Breast epithelium (tissue), 4 donors: ENCODE measurements at places on chromosomes 2 and 18. TPM values are rescaled to one million over a fixed set of nuclear protein-coding genes. Genes with fewer than 3 reads are reported as not detected.

- DNase-seq, result no peak
Observed at GRCh38 chr2:199663157-199663556, 187.8 kb downstream of the FTCDNL1 start.

The RAB12 gene
- 46.5 TPM for total RNA-seq

DNA sequence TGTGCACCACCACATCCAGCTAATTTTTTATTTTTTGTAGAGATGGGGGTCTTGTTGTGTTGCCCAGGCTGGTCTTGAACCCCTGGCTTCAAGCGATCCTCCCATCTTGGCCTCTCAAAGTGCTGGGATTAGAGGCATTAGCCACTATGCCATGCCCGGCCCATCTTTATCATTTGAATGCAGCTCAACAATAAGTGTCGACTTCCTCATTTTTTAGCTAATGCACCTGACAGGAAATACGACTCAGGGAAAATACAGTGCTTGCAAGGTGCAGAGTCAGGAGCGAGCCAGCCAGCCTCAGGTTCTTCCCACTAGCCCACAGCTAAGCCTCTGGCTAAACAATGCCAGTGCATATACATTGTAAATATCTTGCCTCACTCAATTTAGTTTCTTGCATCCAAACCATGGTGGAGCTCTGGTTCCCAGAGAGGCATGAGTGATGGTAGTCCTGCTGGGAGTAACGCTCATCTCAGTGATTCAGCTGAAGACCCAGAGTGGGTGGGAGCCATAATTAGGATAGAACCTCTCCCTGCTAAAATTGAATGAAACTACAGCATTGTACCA is 135.0 kb downstream of the TGIF1 start:
- no peak for DNase-seq

DNA sequence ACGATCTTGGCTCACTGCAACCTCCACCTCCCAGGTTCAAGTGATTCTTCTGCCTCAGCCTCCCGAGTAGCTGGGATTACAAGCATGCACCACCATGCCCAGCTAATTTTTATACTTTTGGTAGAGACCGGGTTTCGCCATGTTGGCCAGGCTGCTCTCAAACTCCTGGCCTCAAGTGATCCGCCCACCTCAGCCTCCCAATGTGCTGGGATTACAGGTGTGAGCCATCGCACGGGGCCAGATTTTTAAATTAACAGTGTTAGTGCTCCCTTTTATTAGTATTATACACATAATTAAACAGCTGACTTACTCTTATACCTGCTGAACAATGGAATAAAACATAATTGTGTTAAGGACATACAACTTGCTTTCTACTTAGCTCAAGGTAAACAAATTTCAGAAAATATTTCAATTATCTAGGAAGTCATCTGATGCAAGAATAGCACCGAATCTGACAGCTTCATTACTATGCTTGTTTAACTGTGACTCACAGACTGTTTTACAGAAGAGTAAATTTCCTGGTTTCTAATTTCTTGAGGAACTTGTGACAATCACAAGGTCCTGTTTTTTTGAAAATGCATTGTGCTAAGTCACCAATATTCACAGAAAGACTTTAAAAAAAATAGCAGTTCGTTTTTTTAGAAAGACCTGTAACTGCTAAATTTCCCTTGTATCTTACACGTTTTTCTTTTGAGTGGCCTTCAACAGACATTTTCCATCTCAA is 51.2 kb downstream of the SPIRE1 start:
- no peak for DNase-seq

GRCh38 chr2:210503725-210504191 is 27.2 kb upstream of the LANCL1 start:
- DNase-seq, result no peak

GRCh38 chr2:71776227-71776626 is 322.9 kb downstream of the DYSF start:
- no peak for DNase-seq

DNA sequence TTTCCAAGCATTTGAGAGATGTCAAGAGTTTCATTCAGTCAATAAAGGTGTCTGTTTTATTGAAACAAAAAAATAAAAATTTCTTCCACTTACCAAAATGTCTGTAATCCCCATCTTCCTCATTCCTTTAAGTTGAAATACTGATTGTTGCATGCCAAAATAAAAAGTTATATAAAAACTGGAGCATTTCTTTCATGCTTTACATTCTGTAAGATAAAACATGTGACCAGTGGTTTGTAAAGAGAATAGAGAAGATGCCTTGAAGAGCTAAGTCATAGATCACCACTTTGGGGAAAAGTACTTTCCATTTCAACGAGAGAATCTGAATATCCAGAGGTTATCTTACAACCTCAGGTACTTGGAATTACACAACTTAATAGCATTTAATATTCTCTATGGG is 35.9 kb upstream of the MYO1B start:
- DNase-seq, result no peak

The PDCD1 gene
- 0.88 TPM for total RNA-seq

- no peak for DNase-seq
Observed at GRCh38 chr18:8365528-8365927, 243.7 kb upstream of the RAB12 start.

GRCh38 chr18:45566025-45566740 is 49.1 kb upstream of the SLC14A2 start:
- DNase-seq, result no peak

The IFIH1 gene
- total RNA-seq, result 19.9 TPM

- DNase-seq, result no peak
Observed at GRCh38 chr2:216233281-216233995, 124.3 kb downstream of the XRCC5 start.
